Right forelimb (tissue), 1 donor: ENCODE measurements at places on chromosomes 2 and 18.

- no peak for DNase-seq
Observed at GRCh38 chr2:166031054-166031453, 77.5 kb upstream of the TTC21B start.

GRCh38 chr2:134398300-134398699 lies 144.4 kb downstream of the MGAT5 start:
- no peak for DNase-seq

GRCh38 chr2:220932041-220932440 lies 640.1 kb downstream of the EPHA4 start:
- no peak for DNase-seq

DNA sequence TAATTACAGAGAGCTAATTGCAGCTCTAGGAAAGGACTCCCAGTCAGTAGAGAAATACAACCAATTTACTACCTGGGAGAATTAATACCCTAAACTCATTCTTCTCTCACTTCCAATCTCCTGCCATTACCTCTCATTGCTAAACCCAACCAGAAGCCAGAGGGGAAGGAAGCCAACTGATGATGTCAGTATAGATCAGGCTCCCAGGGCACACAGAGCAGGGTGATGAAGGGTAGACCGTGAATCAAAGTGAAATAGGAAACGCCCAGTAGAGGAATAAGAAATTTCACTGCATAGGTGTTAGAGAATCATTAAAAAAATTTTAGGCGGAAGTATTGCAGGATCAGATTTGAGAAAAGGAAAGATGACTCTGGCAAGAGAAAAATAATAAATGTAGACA lies 456.8 kb upstream of the NXPH2 start:
- DNase-seq = no peak

DNA sequence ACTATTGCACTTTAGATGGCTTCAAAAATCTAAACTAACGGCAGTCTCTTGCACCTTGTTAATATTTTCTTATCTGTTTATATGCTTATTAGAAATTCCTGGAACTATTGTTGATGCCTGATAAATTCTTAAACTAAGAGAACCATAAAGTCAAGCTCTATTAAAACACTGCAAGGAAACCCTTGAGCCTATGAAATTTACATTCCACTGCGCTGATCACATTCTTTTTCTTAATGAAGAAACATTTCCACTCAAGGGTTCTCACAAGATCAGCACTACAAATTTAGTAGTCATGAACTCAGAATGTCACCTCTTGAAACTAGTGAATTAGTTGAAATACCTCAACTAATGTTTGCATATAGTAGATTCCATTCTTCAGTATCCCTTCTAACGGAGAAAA lies 331.8 kb upstream of the SLC8A1 start:
- DNase-seq = no peak

- DNase-seq = no peak
Observed at GRCh38 chr2:70002241-70002899, 40.9 kb upstream of the ASPRV1 start.

DNA sequence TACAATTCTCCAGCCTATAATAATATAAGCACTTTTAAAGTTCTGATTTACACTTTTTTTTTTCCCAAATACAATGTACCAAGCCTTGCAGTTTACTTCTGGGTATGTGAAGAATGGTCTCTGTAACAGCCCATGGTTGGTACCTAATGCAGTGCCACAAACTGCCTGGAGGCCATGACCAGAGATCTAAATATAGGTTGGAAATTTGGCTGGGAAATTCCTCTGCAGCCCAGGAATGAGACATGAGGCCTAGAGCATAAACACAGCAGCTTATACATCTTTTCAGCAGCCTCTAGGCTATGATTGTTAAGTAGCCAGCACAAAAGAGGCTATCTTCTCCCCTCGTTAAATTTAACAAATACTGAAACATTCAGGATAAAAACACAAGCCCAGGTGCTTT lies 432.0 kb upstream of the FAM98A start:
- DNase-seq = no peak

GRCh38 chr18:40314199-40314598 lies 1640.8 kb upstream of the PIK3C3 start:
- DNase-seq = no peak

DNA sequence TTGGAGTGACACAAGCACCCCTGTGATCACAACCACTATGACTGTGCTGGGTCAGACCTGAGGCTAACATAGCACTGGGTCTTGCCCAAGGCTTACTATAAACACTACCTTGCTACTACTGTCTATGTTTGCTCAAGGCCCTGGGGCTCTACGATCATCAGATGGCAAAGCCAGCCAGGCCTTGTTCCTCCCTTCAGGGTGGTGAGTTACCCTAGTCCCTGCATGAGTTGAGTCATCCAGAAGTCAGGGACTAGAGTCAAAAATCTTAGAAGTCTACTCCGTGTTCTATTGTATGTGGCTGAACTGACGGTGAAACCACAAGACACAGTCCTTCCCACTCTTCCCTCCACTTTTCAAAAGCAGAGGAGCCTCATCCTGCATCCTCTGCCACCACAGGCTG lies 551.2 kb upstream of the FSIP2 start:
- DNase-seq = no peak

DNA sequence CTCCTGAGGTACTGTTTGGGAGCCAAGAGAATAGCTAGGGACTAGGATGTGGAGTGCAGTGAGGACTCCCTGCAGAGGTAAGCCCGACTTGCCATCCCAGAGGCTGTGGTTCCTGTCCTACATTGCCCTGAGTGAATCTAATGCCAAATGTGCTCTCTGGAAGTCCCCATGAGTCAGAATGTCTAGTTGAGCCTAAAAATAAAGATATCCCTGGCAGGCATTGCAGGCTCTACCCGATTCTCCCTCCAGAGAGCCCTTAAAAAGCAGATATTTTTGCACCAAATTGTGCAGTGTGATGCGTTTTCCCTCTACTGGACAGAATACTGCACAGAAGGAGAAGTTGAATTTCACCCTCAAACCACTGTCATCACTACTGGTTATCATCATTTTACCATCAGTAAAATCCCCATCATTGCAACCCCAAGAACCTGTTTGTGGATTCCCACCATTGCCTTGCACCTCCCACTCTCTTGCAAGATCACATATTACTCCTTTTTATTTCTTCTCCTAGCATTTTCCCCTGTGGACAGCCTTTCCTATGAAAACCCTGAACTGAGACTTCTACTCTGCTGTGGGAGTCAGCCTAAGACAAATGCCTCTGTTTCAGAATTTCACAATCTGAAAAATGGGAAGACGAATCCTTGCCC lies 98.0 kb downstream of the MARCHF4 start:
- no peak for DNase-seq

DNA sequence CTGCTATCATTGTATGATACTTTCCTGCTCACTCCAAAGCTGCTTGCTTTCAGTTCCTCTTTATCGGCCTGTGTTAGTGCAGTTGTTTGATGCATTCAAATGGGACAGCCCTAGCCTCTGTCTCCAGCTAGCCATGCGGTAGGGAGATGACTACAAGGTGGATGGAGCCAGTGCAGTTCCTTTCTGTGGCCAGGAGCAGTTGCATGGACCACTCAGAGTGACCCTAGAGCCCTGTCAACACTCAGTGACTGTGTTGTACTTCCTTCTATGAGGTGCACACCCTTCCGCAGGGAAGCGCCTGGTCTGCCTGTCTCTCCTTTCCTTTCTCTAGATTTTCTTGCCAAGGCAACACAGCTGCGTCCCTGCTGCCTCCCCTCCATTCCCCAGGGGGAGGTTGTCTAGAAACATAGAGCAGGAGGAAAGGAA lies 33.8 kb downstream of the KCNS3 start:
- DNase-seq = no peak

GRCh38 chr2:183490489-183490888 lies 366.2 kb downstream of the NUP35 start:
- no peak for DNase-seq

- no peak for DNase-seq
Observed at GRCh38 chr18:27240383-27240782, 55.3 kb upstream of the CHST9 start.

DNA sequence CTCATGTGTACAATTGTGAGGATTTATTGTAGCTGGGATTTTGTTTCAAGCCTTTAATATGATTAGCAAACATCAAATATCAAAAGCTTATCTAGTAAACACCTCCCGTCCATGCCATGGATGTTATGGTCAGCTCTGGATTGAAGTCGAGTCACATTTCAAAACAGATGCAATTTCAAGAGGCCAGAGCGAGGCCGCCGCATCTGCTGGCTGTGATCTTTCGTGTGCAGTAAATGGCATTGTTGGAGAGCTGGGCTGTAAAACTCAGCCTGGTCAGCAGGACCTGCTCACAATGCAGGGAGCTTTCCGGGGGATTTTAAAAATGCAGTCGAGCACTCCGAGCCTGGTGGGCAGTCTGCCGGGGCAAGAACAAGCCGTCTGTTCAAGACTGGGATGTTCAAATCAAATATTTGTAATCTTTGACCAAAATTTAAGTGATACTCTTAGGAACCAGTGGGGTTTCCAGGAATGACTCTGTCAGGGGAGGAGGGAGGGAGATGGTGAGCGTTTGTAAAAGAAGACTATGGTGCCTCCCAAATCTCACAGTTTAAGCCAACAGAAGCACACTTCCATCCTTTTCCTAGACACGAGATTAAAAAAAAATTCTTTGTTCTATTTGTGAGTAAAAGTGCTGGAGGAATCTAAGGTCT lies 97.6 kb downstream of the MYCN start:
- no peak for DNase-seq

DNA sequence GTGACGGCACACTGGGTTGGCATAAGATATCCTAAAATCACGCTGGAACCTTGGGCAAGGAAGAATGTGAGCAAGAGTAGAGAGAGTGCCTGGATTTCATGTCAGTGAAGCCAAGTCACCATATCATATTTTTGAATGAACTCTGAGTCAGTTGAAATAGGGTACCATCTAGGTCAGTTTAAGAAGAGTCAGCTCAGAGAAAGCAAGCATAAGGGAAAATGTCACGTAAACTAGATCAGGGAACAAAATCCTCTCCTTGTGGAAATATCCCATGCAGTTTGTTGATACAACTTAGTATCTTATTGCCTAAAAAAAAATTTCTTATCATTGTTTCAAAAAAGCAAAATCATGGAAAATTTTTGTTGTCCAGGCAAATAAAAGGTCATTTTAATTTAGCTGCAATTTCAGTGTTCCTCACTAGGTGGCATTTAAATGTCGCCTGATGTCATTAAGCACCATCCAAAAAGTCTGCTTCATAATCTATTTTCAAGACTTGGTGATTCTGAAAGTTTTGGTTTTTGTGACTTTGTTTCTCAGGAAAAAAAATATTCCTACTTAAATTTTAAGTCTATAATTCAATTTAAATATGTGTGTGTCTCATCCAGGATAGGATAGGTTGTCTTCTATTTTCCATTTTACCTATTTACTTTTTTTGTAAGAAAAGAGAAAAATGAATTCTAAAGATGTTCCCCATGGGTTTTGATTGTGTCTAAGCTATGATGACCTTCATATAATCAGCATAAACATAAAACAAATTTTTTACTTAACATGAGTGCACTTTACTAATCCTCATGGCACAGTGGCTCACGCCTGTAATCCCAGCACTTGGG lies 19.6 kb downstream of the RSAD2 start:
- no peak for DNase-seq

- DNase-seq = no peak
Observed at GRCh38 chr2:36697424-36698066, 1.0 kb downstream of the VIT start.

DNA sequence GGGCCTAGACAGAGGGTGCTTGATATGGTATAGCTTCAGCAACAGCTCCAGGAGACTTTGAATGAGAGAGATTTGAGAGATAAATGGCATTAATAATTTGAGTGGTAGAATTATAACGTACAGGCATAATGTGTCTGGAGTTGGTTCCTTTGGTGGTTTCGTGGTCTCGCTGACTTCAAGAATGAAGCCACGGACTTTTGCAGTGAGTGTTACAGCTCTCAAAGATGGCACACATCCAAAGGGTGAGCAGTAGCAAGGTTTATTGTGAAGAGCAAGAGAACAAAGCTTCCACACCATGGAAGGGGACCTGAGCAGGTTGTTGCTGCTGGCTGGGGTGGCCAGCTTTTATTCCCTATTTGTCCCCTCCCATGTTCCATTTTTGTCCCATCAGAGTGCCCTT lies 23.1 kb downstream of the PDCD1 start:
- no peak for DNase-seq

- peak; percentile 44 for DNase-seq
Observed at GRCh38 chr18:1663879-1664705, 759.4 kb downstream of the ADCYAP1 start.

- no peak for DNase-seq
Observed at GRCh38 chr2:202039278-202040078, 5.8 kb downstream of the FZD7 start.

GRCh38 chr18:53739700-53740099 lies 484.8 kb downstream of the MBD2 start:
- DNase-seq = no peak

- DNase-seq = peak; percentile 71
Observed at GRCh38 chr2:50401772-50402653, 629.9 kb downstream of the NRXN1 start.

- DNase-seq = no peak
Observed at GRCh38 chr2:150939087-150939486, 322.6 kb downstream of the RBM43 start.

- DNase-seq = no peak
Observed at GRCh38 chr18:21281603-21282002, 39.6 kb downstream of the GREB1L start.

DNA sequence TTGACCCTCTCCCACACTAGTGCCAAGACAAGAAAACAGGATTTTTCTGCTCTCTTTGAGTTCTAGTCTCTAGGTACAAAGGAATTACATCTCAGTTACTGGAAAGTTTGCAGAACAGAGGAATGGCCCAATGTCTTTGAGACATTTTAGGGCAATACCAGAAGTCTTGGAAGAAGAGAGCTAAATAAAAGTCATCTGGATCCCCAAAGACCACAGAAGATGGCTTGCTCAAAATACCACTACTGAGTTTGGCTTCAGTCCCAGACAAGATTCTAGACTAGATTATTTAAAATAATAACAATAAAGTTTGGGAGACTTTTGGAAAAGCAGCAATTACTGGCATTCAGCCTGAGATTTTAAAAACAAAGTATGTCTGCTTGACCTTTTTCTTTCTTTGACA lies 61.9 kb upstream of the HK2 start:
- DNase-seq = no peak

- peak; percentile 64 for DNase-seq
Observed at GRCh38 chr2:66438891-66439811, 4.2 kb downstream of the MEIS1 start.

GRCh38 chr2:220310451-220310861 lies 683.0 kb downstream of the SLC4A3 start:
- no peak for DNase-seq

DNA sequence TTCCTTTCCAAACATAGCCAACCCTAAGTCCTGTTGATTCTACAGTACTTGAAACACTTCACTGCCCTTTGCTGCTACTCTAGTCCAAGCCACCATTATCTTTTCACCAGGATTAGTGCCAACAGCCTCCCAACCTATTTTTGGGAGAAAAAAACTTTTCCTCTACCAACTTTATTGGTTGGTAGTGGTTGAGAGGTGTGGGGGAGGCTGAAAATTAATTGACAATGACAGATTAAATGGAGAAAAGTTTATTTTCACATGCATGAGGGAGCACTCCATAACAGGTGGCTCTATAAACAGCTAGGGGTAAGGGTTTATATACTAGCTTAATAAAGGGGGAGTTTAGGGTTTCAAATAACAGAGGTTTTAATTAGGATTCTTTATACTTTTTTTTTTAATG lies 37.8 kb upstream of the ITPRID2 start:
- DNase-seq = no peak

GRCh38 chr2:63522950-63523349 lies 65.3 kb downstream of the WDPCP start:
- no peak for DNase-seq

- no peak for DNase-seq
Observed at GRCh38 chr2:85135660-85135914, 2.4 kb downstream of the TCF7L1 start.
